Peyer's patch (tissue), 4 donors: ENCODE measurements at places on chromosomes 4 and X. TPM values are rescaled to one million over a fixed set of nuclear protein-coding genes. Genes with fewer than 3 reads are reported as not detected.

GRCh38 chr4:160233141-160233540 is 1130.3 kb downstream of the RAPGEF2 start:
- no peak for DNase-seq

DNA sequence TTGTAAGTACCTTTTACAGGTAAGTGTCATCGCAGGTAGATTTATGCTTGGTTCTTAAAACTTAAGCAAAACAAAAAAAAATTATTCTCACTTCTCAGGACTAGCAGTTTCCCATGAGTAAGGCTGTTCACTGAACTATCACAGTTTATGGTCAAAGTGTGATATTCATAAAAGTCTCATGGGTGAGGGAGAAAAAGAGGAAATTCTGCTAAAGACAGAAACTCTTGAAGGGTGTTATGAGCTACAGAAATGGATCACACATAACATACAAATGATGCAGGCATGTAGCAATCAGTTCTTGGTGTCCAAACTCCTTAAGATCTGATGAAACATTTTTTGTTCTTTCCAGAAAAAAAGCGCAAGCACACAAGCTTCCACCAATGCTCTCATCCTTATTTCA is 8.5 kb downstream of the RAB9A start:
- no peak for DNase-seq

GRCh38 chr4:109994415-109994827 is 81.7 kb downstream of the EGF start:
- DNase-seq = no peak

- DNase-seq = no peak
Measured at GRCh38 chr4:31557437-31557836, 837.3 kb downstream of the PCDH7 start.

The IGFBP7 gene
- total RNA-seq = 37.1 TPM

The DMRTC1 gene
- not detected for total RNA-seq
